ENCODE measurements at places on chromosomes 2 and 18.

DNA sequence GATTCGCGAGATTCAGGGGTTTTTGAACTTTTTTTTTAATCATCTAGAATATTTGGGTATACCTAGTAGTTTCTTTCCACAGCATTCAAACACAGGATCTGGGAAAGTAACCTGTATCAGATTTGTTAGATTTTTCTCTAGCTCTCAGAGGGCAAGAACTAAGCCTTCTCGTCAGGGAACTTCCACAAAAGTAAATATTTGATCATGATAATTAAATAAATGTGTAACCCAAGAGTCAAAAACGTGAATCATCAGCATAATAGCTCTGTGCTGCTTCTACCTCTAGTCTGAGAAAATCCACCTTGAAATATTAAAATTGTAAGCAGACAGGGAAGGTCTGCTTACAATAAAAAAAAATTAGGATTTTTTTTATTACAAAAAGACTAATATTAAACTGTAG is 225.7 kb upstream of the SPOPL start:
- DNase-seq, result no peak

DNA sequence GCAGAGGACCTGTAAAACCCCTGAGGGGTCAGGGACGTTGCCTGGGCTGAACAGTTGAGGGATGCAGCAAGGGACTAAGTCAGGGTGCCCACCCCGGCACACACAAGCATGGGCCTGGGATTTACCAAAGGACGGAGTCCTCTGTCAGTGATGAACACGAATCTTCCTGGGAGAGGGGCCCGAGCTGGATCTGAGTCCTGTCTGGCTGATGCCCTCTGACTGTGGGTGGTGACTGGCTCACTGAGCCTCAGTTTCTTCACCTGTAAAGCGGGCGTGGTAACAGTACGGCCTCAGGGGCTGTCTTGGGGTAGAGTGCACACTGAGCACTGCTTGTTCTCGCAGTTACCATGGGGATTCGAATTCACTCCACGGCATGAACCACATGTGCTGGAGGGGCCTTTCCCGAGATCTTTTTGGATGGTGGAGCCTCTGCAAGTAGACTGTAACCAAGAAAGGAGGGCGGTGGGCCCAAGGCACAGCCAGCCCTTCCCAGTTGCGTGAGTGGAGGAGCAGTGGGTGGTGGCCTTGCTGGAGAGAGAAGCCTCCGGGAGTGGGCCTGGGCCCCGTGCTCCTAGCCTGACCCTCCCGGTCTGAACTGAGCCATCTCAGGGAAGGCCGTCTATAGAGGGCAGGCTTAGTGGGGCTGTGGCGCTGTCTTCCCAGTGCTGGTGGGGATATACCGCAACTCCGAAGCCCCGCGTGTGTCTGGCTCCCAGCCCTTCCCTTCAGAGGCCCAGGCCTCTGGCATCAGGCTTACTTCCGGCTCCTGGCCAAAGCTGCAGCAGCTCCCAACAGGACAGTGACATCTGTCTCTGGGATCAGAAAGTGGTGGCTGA is 130.8 kb upstream of the HS6ST1 start:
- no peak for DNase-seq

DNA sequence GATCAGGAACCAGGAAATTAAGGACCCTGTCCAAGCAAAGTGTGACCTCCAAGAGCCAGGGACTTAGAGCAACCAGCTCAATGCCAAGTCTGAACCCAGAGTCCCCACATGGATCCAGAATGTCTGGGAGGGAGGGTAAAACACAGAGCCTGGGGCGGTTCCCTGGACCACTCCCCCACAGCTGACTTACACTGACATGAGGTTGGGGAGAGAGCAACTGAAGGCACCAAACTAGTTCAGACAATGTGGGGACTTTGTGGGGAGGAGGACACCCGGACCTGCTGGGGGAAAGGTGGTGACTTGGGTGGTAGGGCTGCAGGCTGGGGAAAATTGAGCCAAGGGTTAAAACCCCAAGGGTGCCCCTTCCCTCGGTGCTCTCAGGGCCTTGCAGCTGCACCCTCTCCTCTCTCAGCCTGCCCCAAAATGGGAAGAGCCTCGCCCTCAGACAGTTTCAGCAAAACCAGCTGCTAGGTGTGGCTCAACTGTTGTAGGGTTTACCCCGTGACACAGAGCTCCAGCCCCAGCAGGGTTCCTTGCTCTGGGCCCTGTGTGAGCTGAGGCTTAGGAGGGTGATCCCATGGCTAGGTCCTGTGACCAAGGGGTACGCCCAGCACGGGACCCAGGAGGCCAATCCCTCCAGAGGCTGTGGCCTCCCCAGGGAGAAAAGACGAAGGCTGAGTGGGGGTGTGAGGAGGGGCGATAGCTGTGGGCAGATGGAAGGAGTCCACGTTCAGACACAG is 28.6 kb downstream of the MARCO start:
- no peak for DNase-seq

GRCh38 chr2:58574873-58575272 is 333.7 kb upstream of the FANCL start:
- DNase-seq, result no peak

GRCh38 chr18:79766308-79766707 is 31.4 kb upstream of the KCNG2 start:
- peak; percentile 53 for DNase-seq

- no peak for DNase-seq
These were observed 35.4 kb upstream of the CYP26B1 start for GRCh38 chr2:72183016-72183415.

DNA sequence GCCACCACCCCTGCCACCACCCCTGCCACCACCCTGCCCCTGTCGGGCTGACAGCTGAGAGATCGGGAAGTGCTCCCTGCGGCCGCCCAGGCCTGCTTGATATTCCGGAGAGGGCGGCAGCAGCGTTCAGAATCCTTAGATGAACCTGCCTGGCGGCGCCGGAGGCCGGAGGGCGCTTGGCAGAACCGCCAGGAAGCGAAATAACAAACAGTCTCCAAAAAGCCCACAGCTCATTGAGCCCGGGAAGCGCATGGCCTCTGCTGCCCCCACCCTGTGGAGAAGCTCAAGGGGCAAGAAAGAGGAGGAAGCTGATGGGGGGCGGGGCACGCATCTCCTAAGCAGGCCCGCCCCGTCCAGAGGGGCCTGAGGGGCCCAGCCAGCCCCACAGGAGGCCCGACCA is 92.2 kb upstream of the MBOAT2 start:
- DNase-seq, result no peak

DNA sequence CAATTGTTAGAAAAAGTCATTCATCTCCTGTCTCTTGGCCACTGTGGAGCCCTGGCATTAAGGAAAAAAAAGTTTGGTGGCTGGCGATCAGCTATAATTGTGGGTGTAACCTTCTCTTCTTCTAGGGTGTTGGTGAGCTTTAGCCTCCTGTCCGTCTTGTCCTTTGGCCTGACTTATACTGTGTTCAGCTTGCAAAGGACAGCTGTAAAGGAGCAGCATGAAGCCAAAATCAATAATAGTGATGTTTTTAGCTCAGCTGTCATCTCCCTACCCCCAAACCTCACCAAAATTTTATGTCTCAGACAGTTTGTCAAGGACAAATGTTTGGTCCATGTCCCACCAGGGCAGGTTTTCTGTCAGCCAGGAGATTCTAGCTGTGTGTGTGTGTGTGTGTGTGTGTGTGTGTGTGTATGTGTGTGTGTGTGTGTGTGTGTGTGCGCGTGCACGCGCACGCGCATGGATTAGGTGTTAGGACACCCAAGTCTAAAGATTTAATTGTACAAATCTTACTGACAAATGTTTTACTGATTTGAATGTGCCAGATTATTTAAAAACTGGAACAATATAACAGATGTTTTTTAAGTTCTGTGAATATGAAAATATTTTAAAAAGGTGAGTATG is 109.2 kb downstream of the PTPRM start:
- no peak for DNase-seq

- no peak for DNase-seq
These were observed 219.5 kb downstream of the BCL2 start for GRCh38 chr18:63099848-63100629.

DNA sequence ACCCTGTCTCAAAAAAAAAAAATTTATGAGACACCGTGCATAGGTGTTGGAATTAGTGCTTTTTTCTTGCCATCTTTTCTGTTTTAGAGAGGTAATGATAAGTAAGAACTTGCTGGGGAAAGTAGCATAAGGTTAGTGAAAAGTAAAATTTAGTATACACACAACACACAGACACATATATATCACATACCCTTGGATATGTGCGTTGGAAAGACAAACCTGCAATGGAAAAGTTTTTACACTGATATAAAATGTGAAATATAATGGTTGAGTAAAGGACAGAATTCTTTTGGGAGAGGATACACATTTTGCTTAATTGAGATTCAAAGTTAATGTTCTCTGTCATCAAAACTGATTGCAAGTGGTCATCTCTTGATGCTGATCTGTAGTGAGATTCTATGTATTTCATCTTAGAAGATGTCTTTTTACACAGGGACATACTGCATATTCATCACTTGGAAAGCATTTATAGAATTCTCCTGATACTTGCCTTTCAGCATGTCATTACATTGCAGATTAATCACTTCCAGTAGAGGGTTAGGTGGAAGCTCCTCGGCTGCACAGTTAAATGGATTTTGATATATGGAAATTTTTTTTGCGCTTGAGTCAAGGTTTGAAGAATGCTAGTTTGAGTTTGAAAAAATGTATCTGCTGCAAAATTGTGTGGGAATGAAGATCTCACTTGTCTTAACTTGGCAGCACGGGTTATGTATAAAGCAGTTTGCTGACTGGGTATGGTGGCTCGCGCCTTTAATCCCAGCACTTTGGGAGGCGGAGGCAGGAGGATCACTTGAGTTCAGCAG is 13.5 kb downstream of the PPP1CB start:
- no peak for DNase-seq

DNA sequence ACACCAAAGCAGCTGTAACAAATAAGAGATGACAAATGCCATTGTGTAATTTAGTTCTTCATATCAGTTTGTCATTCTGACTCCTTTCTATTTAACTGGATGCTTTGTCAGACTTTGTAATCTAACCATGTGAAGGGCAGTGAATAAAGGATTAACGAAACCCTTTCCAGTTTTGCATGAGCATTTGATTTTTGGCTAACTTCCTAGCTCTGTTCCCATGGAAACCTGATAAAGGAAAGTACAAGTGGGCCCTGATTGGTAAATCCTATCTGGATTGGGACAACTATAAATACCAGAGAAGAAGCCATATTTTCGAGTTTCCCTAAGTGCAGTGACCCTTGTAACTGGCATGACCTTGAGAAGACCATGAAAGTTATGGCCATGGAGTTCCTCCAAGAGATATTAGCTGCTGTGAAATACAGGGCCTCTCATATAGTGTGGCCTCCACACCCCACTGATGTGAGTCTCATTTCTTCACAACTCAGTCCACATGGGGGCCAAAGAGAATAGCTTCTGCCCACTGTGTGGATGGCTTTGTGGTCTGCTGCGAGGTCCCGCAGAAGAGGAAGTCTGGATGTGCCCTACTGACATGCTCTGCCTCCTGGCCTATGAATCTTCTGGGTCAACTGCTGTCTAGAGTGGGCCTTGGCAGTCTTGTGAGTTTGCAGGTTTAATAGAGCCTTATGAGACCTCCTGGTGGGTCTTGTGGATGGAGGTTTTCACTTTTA is 38.2 kb upstream of the CYP1B1 start:
- DNase-seq, result no peak

- DNase-seq, result no peak
These were observed 153.3 kb upstream of the NDUFV2 start for GRCh38 chr18:8949206-8949605.

DNA sequence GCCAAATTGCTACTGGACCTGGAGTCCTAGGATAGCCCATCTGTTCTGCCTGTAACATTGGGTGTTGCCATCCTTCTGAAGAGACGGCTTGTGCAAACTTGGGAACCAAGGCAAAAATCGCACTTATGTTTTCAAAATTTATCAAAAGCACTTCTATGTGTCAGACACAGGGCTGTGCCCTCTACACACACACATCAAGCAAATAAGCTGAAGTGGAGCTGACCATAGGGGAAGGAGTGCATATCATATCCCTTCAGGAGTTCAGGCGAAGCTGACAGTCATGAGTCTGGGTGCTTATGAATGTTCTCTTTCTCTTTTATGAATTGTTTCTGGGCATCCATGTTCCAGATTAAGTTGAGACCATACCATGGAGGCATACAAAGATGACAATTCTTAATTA is 247.9 kb downstream of the CYRIA start:
- no peak for DNase-seq

- DNase-seq, result no peak
These were observed 247.3 kb upstream of the SP5 start for GRCh38 chr2:170467568-170468422.

- DNase-seq, result no peak
These were observed 230.2 kb upstream of the TNP1 start for GRCh38 chr2:217090024-217090473.

- DNase-seq, result no peak
These were observed 25.7 kb downstream of the SCN7A start for GRCh38 chr2:166468124-166469024.

- no peak for DNase-seq
These were observed 582 bp upstream of the RAB31 start for GRCh38 chr18:9707381-9708056.

DNA sequence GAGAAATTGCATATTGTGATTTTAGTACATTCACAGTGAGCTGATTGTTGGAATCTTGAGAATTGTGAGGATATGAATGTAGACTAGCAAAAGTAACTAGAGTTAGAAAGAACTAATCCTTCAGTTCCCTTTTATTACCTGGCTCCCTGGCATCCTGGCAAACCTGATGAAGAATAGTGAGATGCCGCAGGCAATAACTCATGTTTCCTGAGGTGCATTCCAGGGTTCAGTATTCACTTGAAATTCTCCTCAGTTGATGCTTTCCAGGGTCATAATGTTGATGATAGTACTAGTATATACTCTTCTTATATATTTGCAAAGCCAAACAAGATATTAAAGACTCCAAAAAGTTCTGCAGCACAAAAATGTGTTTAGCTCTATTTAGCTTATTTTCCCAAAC is 432.1 kb upstream of the CELF4 start:
- DNase-seq, result no peak

GRCh38 chr2:218217360-218218267 is 625 bp downstream of the ARPC2 start:
- DNase-seq, result no peak

- DNase-seq, result no peak
These were observed 8.8 kb downstream of the PELI1 start for GRCh38 chr2:64135421-64135820.

- DNase-seq, result no peak
These were observed 261.6 kb downstream of the NDUFA10 start for GRCh38 chr2:239763433-239764097.

DNA sequence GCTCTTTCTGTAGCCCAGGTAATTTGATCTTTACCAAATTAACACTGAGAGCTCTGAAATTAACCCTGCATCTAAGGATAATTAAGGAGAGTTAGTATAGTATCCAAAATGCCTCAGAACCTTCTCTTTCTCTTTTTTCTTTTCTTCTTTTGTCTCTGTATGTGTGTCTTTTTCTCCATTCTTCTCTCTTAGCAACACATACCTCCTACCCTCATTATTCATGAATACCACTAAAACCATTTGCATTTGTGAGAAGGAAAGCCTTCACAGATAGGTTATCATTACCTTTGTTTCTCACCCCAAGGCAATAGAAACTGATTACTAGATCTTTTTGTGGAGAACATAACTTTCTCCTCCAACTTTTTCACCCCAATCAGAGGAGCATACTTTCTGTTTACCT is 376.5 kb upstream of the NXPH2 start:
- DNase-seq, result no peak

GRCh38 chr2:38421274-38422056 is 44.4 kb upstream of the ATL2 start:
- no peak for DNase-seq

GRCh38 chr18:59996370-59996966 is 96.7 kb downstream of the PMAIP1 start:
- DNase-seq, result peak; percentile 79

All from COR-L47 (cell line).